Hair follicular keratinocyte (primary cell): ENCODE measurements at places on chromosomes 1 and 21. TPM values are rescaled to one million over a fixed set of nuclear protein-coding genes. Genes with fewer than 3 reads are reported as not detected.

GNAT2 gene
- 0.08 TPM in 1 of 2 replicates, not detected in the other for total RNA-seq

FMO2 gene
- 0.08 TPM in 1 of 2 replicates, not detected in the other for total RNA-seq

AMY2A gene
- not detected in 2 replicates for total RNA-seq

SERTAD4 gene
- 0.70 and 2.2 TPM in 2 replicates for total RNA-seq

LRRC7 gene
- total RNA-seq = not detected in 2 replicates

PEX19 gene
- total RNA-seq = 25.9 and 30.8 TPM in 2 replicates

S100A7 gene
- total RNA-seq = 5.2 and 13.3 TPM in 2 replicates

MEGF6 gene
- total RNA-seq = 1.2 and 2.4 TPM in 2 replicates

TCHH gene
- 0.04 TPM in 1 of 2 replicates, not detected in the other for total RNA-seq
